ENCODE measurements at places on chromosomes 3 and 15.

DNA sequence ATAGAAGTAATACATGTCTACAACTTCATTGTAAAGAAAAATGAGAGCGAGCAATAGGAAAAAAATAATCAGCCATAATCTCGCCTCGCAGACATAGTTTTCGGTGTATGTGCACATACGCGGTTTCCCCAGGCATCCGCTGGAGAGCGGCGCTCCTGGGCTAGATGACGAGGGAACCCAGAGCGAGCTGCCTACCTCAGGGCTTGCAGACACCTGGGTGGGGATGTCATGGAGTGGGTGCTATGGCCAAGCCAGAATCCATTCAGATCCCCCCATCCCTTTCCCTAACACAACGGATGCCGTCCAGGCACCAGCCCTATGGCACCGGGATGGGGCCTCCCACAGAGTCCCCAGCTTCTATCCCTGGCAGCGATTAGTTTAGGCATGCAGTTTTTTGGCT is 4.5 kb upstream of the CFAP100 start:
- DNase-seq = no peak

DNA sequence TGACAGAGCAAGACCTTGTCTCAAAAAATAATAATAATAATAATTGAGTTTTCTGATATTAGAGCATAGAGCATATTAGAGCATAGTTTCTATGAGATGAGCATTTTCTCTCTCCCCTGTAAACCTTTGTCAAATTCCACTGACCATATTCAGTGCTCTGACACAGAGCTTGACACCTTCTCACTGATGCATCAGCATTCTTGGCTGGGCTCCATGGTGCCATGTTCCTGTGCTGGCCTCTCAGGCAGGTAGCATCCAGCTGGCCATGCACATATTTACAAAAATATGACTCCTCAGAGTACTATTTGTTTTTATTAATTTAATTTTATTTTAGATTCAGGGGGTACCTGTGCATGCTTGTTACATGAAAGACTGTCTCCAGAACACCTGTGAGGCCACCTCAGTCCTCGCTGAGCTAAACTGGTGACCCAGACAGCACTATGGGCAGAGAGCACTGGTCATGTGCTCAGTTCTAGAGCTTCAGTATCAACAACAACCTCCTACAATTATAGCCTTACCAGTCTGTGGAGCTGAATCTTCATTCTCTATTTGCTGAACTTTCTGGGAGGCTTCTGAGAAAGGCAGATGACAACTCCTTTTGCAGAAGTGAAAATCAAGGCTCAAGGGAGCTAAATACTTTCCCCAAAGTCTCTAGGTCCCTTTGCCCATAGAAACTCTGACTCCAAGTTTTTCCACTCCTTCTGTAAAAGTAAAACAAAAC is 21.6 kb upstream of the SLC28A2 start:
- DNase-seq = no peak

- DNase-seq = no peak
Observed at GRCh38 chr15:30038667-30039523, 43.9 kb upstream of the GOLGA8J start.

- DNase-seq = no peak
Observed at GRCh38 chr3:117887901-117888300, 1146.7 kb downstream of the IGSF11 start.

- no peak for DNase-seq
Observed at GRCh38 chr15:85646538-85647091, 148.1 kb downstream of the KLHL25 start.

- peak; percentile 40 for DNase-seq
Observed at GRCh38 chr3:150238995-150239619, 169.0 kb upstream of the TSC22D2 start.

GRCh38 chr3:183954875-183955274 is 62.8 kb downstream of the ABCC5 start:
- DNase-seq = no peak

DNA sequence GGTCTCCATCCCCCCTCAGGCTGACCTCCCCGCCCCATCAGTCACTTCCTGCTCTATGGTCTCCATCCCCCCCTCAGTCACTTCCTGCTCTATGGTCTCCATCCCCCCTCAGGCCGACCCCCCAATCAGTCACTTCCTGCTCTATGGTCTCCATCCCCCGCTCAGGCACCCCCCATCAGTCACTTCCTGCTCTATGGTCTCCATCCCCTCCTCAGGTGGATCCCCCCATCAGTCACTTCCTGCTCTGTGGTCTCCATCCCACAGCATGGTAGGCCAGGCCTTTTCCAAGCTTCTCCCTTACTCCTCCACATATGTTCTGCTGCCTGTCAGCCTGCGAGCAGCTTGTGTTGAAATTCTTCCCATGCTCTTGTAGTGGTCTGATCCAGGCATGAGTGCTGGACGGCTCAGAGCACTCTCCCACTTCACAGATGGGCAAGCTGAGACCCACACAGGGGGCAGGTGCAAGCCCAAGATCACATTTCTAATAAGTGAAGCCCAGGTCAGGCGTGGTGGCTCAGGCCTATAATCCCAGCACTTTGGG is 36.8 kb downstream of the BDH1 start:
- no peak for DNase-seq

- peak; percentile 12 for DNase-seq
Observed at GRCh38 chr3:161915418-161915750, 418.8 kb downstream of the OTOL1 start.

GRCh38 chr15:100959066-100960050 is 40.2 kb downstream of the LRRK1 start:
- DNase-seq = no peak

DNA sequence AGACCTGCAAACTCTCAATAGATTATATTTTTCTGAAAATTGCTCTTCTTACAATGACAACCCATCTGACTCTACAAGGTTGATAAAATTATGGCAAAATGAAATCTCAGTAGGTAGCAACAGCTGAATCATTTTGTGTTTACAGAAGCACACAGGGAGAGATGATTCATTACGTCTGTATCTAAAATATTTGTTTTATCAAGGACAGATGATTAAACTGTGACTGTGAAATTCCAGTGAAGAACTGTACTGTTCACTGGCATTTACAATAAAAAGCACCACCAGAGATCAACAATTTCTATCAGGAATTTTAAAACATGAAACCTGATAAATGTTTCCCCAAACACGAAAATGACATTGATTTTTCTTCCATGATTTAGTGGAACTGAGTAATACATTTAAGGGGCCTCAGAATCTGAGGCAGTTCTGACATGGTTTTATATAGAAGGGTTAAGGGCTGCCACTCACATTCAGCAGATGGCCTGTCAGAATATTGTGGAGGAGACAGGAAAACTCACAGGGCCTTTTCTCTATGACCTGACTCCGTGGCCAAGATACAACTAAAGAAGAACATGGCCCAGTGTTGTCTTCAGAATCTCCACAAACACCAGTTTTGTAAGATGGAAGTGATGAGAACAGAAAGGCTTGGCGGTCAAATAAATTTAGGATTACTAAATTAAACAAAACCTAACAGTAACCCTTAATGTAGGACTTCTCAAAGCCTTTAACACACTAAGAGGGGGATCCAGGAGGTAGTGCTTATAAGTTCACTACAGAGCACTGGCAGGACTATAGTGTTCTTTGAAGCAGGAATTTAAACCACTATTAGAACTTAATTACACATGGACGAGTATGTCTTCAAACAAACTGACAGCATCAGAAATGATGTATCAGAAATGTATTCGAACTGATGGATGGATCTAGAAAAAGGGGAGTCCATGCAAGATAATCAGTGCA is 25.9 kb downstream of the RAD18 start:
- DNase-seq = no peak

- no peak for DNase-seq
Observed at GRCh38 chr3:148889828-148890227, 24.7 kb downstream of the CPA3 start.

DNA sequence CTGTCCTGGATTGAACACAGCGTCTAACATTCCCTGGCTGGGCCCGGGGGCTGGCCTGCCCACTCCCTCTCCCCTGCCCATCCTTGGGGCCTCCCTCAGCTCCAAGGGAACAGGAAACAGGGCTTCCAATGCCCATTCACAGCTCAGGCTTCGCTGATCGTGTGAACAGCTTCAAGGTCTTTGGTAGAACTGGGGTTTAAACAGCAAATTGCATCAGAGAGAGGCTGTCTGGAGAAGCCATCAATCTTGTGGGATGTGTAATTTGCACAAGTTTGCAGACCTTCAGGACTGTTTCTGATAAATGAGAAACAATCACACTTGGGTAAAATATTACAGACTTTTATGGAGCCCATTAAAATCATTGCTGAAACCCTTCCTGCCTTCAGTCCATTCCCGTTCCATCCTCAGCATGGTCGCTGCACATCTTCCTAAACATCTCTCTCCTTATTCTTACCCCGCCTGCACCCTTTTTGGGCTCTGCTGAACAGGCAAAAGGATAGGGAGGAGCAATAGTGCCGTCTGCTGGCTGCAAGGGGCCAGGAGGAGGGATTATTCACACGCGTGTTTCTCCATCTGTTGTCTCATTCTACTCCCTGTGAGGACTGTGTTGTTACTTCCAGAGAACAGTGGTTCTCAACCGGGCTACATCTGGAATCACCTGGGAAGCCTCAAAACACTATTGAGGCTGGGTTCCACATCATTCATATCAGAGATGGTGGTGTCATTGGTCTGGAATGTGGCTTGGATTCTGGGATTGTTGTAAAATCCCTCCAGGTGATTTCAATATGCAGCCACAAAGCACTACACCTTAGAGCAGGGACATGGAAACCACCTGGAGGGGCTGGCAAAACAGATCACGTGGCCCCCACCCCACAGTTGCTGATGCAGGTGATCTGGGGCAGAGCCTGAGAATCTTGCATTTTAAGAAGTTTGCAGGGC is 116.3 kb downstream of the CLSTN2 start:
- no peak for DNase-seq

DNA sequence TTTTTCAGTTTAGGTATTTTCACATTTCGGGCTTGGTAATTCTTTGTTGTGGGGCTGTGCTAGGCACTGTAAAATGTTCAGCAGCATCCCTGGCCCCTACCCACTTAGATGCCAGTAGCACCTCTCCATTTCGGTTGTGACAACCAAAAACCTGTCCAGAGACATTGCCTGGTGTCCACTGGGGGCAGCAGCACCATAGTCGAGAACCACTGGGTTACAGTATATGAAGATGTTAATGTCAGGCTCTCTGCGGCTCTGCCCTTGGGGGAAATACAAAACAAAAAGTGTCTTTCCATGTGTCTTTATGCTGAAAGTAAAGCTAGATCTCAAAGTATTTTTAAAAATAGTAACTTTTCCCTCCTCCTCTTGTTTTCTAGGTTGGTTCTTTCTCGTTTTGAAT is 177.2 kb downstream of the ITPR1 start:
- DNase-seq = no peak

DNA sequence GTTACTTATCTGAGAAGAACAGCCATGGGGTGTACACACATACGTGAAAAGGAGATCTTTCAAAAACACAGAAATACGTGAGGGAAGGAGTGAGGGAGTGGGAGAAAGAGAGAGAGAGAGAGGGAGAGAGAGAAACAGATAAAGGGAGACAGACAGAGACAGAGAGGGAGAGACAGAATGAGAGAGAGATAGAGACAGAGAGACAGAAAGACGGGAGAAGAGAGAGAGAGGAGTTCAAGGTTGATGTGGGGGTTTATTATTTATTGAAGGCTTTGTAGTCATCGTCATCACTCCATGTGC is 64.0 kb downstream of the CHST2 start:
- no peak for DNase-seq

GRCh38 chr3:56125358-56126005 is 342.8 kb downstream of the ERC2 start:
- no peak for DNase-seq

DNA sequence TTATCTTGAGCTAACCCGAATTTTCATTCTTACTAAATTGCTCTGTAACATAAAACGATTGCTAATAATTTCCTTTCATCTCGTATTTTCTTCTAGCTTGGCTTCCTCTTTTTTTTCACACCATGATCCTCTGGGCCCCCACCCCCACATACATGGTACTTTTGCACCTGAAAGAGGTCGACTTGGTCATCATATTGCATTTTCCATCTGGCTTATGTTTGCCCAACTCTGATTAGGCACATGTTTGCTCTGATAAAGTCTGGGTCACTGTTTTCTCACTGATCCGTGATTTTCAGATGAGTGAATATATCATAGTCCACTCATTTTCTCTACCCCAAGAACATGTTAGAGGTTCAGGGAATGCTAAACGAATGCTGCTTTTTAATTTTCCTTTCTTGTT is 49.5 kb downstream of the ARRDC4 start:
- no peak for DNase-seq

- no peak for DNase-seq
Observed at GRCh38 chr3:72617424-72618024, 230.7 kb downstream of the SHQ1 start.

DNA sequence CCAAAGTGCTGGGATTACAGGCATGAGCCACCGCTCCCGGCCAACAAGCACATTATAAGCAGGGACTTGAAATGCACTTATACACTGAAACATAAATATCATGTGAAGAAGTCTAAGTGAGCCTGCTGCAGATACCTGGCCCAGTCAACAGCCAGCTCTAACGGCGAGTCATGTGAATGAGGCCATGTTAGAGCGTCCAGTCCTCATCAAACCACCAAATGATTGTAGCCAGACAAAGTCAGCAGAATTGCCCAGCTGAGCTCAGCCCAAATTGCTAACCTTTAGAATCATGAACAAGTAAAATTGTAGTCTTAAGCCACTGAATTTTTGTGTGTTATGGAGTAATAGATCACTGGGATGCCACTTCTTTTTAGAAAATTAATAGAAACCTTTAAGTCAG is 37.8 kb upstream of the UACA start:
- no peak for DNase-seq
